ENCODE measurements at places on chromosomes 11 and 22.

GRCh38 chr11:119396835-119397234 lies 15.3 kb upstream of the USP2 start:
- DNase-seq: no peak

DNA sequence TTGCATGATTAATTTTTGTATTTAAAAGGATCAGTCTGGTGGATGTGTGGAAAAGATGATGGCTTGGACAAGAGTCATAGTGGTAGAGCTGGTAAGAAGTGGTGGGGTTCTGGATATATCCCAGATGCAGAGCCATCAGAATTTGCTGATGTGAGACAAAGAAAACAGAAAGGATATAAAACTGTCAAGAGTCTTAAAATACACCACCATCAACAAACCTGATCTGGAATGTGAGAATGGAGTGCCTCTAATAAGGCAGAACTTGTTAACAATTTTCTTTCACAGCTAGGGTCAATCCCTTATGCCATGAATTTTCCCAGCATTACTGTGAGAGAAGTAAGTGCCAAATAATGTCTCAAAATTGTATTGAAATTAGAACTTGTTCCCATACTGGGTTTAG lies 215.4 kb downstream of the METTL15 start:
- no peak for DNase-seq

DNA sequence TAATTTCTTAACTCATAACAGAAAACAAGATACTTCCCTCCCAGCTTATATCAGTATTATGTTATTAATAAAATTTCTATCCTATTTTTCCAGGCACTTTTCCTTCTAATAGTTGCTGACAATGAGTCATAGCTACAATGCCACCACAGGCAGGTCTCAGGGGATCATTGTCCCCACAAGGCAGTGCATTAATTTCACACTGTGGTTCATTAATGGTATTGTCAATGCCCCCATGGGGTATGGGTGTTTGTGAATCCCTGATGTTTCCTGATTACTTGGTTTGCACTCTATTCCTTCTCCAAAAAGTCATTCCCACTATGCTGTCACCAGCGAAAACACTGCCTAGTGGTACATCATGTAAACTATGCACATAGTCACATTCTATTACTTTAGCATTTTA lies 345.5 kb upstream of the CTSC start:
- no peak for DNase-seq

DNA sequence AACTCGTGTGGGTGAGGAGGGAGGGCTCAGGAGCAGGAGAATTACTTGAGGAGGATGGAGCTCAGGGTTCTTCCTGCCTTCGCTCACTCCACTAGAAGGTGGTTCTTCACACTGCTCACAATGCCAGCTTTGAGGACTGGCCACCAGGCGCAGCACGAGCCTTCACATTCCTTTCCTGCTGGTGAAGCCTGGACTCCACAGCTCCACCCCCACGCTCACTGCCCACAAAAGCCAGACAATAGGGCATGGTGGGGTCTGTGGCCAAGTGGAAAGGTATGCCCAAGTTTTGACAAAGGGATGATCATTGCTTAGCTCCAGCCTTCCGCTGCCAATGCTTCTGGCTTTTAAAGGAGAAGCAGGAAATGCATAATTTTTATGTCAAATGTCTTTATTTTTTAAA lies 58.0 kb upstream of the FADD start:
- no peak for DNase-seq

- no peak for DNase-seq
Observed at GRCh38 chr11:119643876-119644225, 85.1 kb downstream of the NECTIN1 start.

- no peak for DNase-seq
Observed at GRCh38 chr11:122786896-122787295, 51.4 kb upstream of the CRTAM start.

DNA sequence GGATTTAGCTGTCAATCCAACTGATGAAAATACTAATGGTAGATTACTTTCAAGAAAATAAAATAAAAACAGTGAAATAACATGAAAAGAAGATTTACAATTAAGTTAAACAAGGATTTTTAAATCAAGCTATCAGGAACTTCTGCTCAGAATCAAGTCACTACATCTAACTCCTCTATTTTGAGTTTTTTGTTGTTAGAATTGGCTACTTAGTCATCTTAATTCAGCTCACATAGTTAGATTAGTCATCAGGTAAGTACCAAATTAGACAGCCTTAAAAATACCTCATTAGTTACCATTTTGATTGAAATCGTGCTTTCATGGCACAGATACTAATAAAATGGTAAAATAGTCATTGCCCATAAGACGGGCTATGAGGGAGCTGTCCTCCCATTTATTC lies 35.8 kb downstream of the BTG4 start:
- no peak for DNase-seq

DNA sequence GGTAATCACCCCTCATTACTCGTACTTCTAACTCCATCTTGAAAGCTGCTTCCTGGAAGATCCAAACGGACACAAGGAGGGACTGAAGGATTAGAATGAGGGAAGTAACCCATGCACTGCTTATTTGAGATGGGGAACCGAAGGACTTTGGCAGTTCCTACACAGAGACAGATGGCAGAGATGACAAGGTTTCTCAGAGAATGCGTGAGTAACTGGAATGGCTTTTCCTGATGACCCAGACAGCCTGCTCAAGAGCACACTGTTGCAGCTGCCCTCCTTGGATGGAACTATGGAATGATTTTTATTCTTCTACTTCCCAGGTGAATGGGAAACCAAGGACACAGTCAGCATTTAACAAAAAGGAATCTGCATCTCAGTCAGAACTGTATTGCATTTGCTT lies 7.3 kb downstream of the KCNJ11 start:
- no peak for DNase-seq

GRCh38 chr11:66243782-66244535 lies 24.5 kb upstream of the RAB1B start:
- DNase-seq: no peak

GRCh38 chr11:73140213-73141030 lies 1.7 kb downstream of the FCHSD2 start:
- no peak for DNase-seq

GRCh38 chr11:133900176-133901105 lies 55.1 kb upstream of the SPATA19 start:
- DNase-seq: no peak

GRCh38 chr22:49892226-49892899 lies 25.9 kb downstream of the ALG12 start:
- no peak for DNase-seq

DNA sequence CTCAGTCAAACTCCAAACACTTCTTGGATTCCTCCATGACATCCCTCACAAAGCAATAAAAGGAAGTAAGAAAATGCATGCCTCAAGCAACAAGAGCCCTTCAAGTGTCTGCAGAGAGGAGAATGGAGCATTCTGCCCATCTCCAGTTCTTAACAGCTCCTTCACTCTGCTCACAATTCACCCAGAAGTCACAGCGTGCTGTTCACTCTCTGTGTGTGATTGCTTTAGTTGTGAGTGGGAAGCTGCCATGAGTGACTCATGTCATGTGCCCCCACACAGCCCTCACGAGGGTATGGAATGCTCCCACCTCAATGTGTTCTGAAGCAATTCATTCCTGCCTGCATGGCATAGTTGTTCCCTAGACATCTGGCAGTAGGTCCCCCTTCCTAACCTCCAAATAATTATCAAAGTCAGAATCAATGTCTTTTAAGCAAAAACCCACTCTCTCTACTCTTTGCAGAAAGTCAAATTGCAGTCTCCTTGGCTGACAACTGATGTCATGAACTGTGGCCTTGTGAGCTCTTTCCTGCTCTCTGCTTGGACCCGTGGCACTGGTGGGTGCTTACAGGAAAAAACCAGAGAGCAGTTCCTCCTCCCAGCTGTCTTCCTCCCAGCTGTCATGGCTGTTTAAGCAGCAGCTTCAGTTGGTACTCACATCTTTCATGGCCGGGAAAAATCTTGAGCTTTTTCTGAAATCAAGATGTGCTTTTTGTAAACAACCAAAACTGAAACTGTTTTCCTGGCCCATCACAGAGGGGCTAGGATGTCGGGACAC lies 112.1 kb upstream of the SPON1 start:
- DNase-seq: no peak

DNA sequence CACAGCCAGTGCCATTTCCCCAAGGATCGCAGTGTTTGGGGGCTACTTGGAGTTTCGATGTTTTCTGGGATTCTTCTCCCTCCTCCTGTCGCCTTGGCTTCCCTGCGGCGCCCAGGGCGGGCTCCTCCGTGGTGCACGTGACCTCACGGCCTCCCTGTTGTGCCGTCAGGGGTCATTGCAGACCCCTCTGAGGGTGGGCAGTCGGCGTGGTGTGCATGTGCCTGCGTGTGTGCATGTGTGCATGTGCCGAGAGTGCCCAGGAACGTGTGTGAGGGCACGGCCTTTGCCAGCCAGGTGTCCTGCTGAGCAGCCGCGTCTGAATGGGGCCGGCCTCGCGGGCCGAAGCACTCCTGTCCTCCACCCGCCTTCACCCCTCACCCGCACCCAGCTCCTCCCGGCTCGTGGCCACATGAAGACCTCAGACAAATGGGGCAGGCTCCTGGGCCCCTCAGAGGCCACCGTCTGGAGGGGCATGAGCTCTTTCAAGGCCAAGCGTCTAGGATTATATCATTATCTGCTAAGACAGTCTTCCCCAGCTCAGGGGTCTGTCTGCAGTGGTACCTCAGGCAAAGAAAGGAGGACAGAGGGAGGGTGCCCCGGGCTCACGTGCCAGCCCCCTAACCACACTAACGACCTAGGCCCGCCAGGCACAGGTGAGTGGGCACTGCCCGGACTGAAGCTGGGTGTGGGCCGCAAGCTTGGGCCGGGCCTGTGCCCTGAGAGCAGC lies 9.4 kb upstream of the MRPL23 start:
- DNase-seq: no peak

GRCh38 chr22:46829941-46830715 lies 67.7 kb downstream of the TBC1D22A start:
- DNase-seq: no peak

- no peak for DNase-seq
Observed at GRCh38 chr11:99079576-99079975, 58.8 kb downstream of the CNTN5 start.

DNA sequence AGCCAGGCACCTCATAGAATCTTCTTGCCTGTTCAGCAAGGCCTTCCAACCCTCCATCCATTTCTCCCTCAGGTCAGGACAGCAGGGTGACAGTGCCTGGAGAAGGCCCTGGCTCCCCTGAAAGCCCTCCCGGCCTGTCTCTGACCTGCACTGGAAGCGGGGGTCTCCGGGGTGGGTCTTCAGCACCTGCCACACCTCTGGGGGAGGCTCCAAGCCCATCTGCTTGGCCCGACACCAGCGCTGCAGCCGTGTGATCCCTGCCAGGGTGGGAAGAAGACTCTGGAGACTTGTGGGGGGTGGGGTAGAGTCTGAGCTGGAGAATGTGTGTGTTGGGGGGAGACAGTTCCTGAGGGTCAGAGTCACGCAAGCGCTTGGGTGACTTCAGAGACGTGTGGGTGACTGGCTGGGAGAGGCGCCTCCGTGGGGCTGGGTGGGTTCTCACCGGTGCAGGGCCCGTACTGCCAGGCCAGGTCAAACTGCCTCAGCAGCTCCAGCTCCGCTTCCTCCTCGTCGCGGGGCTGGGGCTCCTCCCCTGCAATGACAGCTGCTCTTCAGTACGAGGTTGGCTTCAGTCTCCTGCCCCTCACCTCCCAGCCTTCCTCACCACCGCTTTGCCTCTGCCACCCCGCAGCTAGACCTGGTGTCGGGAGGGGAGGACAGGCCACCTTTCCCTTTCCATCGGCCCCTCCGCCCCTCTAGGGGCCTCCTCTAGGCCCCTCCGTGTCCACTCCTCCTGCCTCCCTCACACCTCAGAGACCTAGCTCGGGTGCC lies 615 bp downstream of the POLD4 start:
- no peak for DNase-seq
